HFFc6 (cell line): ENCODE measurements at places on chromosomes 1 and 21. TPM values are rescaled to one million over a fixed set of nuclear protein-coding genes. Genes with fewer than 3 reads are reported as not detected.

IL22RA1 gene
- not detected in 3 replicates for total RNA-seq

OLIG1 gene
- total RNA-seq = not detected in 3 replicates

PRAMEF1 gene
- total RNA-seq = not detected in 3 replicates

BEND5 gene
- not detected in 3 replicates for total RNA-seq

AIDA gene
- total RNA-seq = 98.6 to 114 TPM (median 112 TPM) in 3 replicates

CAPN8 gene
- not detected in 2 replicates for total RNA-seq

KIF26B gene
- total RNA-seq = 5.0 to 7.3 TPM (median 5.7 TPM) in 3 replicates

SNAPIN gene
- total RNA-seq = 42.0 to 45.6 TPM (median 42.1 TPM) in 3 replicates

DNA sequence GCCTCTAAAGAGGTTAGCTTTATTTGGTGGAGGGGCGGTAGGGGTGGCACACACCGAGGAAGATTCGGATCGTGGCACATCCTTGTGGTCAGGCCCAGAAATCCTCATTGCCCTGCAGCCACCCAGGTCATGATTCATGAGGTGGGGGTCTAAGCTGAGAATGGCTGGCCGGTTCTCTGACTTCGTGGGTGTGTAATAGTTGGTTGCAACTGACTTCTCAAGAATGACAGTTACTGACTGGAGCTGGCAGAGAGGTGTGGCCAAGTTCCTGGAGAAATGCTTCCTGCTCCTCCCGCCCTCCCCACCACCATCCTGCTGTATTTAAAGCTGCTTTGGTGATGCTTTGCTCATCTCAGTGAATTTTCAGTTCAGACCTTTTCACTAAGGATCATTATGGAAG lies 198.6 kb downstream of the KIF26B start:
- H3K4me1 ChIP-seq = peaks cover 10% of the 10 kb centered on the region
- no peak overlapping the region for H3K4me3 ChIP-seq
- H3K36me3 ChIP-seq = no peaks in the 10 kb centered on the region
- DNase-seq = no peak
- H3K27ac ChIP-seq = no peak overlapping the region

DNA sequence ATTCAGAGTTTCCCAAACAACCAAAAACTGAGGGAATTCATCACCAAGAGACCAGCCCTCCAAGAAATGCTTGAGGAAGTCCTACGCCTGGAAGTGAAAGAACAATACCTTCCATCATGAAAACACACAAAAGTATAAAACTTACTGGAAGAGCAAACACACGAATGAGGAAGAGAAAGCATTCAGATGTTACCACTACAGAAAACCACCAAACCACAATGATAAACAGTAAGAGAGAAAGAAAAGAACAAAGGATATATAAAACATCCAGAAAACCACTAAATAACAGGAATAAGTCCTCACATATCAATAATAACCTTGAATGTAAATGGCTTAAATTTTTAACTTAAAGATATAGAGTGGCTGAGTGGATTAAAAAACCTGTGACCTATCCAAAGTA lies 58.5 kb upstream of the BCL10 start:
- peaks cover 96% of the 10 kb centered on the region for H3K4me1 ChIP-seq
- peak overlapping the region; percentile 75 for H3K27ac ChIP-seq
- peaks cover 17% of the 10 kb centered on the region for H3K27me3 ChIP-seq
- peak overlapping the region; percentile 37 for H3K4me3 ChIP-seq
- no peak for DNase-seq

DNA sequence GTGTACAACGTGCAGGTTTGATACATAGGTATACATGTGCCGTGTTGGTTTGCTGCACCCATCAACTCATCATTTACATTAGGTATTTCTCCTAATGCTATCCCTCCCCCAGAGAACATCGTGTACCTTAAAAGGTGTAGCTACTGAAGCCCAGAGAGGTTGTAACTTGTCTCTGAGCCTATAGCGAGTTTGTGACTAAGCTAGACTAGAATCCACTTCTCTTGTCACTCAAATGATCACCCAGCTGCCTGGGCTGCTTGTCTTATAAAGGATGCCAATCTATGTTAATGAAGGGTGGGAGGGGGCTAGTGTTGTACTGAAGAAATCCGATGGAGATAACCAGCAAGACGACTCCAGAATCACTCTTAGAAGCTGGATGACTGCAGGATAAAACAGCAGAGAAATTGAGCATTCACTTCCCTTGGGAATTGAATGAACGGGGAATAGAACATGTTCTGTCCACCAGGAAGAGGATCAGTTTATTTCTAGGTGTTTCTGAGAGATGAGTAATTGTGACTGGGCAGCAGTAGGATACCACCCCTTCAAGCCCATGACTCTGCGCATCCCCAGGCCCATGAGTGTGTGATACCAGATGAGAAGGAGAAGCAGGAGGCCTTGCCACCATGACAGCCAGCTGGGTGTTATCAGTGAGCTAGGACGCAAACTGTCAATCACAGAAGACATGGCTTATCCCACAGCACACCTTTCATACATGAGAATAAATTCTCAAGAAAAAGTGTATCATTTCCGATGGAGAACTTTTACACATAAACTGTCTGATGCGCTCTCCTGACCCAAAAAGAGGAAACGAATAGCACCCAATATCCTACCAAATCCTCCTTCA lies 390.4 kb downstream of the NTNG1 start:
- no peaks in the 10 kb centered on the region; the same call in 1 of the 2 replicates for H3K27me3 ChIP-seq
- no peak overlapping the region for H3K27ac ChIP-seq
- no peaks in the 10 kb centered on the region for H3K4me1 ChIP-seq
- no peaks in the 10 kb centered on the region for H3K36me3 ChIP-seq
- no peak for DNase-seq
- no peak overlapping the region for H3K4me3 ChIP-seq

DNA sequence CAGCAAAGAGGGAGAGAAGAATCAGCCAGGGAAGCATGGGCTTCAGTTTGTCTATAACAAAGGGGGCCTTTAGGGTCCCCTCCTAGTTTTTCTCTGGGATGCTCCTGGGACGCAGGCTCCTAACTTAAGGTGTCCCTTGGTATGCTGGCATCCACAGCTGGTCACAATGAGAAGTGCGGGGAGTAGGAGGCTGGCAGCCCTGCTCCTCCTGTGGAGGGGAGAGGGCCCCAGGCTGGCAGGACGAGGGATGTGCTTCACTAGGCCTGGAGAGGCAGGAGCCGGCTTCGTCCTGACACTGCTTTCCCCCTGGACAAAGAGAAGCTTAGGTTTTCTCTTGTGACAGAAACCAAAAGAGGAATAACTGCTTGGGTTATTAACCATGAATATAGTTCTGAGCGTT lies 67.6 kb downstream of the NENF start:
- no peak overlapping the region for H3K4me3 ChIP-seq
- peaks cover 12% of the 10 kb centered on the region for H3K4me1 ChIP-seq
- no peak overlapping the region for H3K27ac ChIP-seq
- no peaks in the 10 kb centered on the region for H3K36me3 ChIP-seq

DNA sequence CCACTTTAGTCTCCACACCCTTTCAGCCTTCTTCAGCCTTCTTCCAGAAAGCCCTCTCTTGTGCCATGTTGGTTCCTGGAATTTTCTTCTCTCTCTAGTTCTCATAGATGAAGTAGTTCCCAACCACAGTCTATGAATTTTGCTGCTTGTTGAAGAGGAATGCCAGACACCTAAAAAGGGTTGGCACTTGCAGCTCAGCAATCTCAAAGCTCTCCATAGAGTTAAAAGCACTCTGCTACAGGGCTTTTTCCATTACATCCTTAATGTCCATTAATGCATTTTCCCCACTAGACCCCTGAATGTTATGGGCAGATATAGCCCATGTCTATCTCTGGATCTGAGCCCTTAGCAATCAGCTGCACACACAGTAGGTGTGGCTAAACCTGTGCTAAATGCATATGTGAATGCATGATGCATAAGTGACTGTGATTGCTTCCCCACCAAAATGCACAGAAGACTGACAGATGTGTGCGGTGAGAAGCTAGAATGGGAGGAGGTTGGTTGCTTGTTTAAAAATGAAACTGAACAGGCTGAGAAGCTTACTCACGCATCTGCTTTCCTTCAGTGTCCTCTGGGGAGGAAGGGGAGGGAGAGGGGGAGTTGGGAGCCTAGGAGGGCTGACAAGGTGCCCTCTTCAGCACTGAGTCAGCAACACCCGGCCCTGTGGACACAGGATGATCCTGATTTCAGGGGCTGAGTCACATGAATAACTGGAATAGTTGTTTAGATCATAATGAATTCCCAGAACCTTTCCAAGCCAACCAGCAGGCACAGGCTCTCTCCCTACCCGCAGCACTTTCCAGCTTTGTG lies 146.1 kb upstream of the FGGY start:
- H3K27ac ChIP-seq = peak overlapping the region; percentile 96
- H3K27me3 ChIP-seq = peaks cover 3% of the 10 kb centered on the region; the same call in 1 of the 2 replicates
- peak; percentile 98 for DNase-seq
- H3K4me3 ChIP-seq = peak overlapping the region; percentile 84
- H3K36me3 ChIP-seq = peaks cover 7% of the 10 kb centered on the region; the same call in 1 of the 2 replicates
- peaks cover 89% of the 10 kb centered on the region for H3K4me1 ChIP-seq

GRCh38 chr1:219784660-219785381 lies 143.5 kb downstream of the SLC30A10 start:
- no peak for DNase-seq
- no peak overlapping the region for H3K27ac ChIP-seq
- peaks cover 4% of the 10 kb centered on the region; the same call in 1 of the 2 replicates for H3K36me3 ChIP-seq
- no peaks in the 10 kb centered on the region; the same call in 1 of the 2 replicates for H3K27me3 ChIP-seq
- no peaks in the 10 kb centered on the region for H3K4me1 ChIP-seq
- H3K4me3 ChIP-seq = no peak overlapping the region

- H3K36me3 ChIP-seq = no peaks in the 10 kb centered on the region; the same call in 1 of the 2 replicates
- DNase-seq = no peak
- peak overlapping the region; percentile 89 for H3K27ac ChIP-seq
- peaks cover 30% of the 10 kb centered on the region for H3K4me1 ChIP-seq
- no peaks in the 10 kb centered on the region for H3K27me3 ChIP-seq
Observed at GRCh38 chr1:39104158-39105060, 78.3 kb downstream of the NDUFS5 start.

DNA sequence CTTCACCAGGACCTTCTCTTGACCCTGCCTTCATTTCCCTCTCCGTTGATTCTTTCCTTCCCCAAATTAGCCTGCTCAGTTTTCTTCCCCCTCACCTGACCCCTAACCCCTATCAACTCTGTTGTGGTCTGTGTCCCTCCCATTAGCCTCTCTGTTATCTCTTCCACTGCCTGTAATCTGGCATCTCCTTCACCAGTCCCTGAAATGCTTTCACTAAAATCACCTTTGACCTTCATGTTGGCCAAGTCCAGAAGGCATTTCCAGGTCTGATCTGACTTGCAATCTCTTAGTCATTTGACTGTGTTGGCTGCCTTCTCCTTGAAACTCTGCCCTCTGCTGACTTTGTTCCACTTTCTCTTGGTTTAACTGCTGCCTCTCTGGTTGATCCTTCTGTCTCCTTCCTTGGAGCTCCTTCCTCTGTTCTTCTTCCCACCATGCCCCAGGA lies 28.2 kb downstream of the ATP8B2 start:
- peak; percentile 74 for DNase-seq
- peaks cover 9% of the 10 kb centered on the region; the same call in 1 of the 2 replicates for H3K36me3 ChIP-seq
- peak overlapping the region; percentile 25; the same call in 1 of the 2 replicates for H3K27ac ChIP-seq
- no peaks in the 10 kb centered on the region; the same call in none of the 2 replicates for H3K27me3 ChIP-seq
- peaks cover 21% of the 10 kb centered on the region for H3K4me1 ChIP-seq

DNA sequence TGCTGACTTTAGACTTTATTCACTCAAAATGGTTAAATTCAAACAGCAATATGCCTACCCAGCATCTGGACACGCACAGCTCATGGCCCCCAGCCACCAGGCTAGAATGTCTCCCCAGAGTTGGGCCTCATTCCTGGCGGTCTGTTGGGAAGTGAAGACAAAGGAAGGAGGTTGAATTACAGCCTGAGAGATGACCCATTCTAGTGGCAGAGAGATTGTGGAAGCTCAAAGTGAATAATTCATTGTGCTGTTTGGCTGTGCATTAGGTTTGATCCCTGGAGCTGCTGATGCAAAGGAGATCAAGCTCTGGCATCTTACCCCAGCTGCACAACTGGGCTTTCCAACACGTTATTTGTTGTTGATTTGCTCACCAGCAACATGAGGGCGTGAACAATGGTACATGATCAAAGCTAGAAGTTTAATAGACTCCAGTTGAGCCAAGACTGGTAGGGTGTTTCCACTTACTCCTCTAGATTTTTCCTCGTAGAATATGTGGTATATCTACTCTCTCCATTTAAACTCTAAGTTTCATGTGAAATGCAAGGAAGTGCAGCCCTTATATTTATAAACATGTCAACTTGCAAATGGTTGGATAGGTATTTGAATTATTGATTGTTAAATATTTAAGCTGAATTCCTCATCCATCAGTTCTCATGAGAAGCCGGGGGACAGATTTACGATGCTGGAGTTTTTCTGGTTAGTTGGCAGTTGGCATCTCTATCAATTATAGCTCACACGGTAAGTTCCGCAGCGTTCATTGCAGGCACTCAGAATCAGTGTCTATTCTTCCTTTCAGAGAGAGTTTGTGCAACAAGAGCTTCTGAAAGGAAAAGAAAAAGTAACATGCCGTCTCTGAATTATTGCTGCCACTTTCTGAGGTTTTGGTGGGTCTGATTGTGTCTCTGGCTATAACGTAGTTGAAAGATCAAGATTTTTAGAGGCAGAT lies 222.7 kb downstream of the TM2D1 start:
- no peaks in the 10 kb centered on the region for H3K36me3 ChIP-seq
- H3K4me3 ChIP-seq = no peak overlapping the region
- peaks cover 14% of the 10 kb centered on the region for H3K4me1 ChIP-seq
- DNase-seq = no peak
- H3K27me3 ChIP-seq = peaks cover 9% of the 10 kb centered on the region
- no peak overlapping the region for H3K27ac ChIP-seq

DNA sequence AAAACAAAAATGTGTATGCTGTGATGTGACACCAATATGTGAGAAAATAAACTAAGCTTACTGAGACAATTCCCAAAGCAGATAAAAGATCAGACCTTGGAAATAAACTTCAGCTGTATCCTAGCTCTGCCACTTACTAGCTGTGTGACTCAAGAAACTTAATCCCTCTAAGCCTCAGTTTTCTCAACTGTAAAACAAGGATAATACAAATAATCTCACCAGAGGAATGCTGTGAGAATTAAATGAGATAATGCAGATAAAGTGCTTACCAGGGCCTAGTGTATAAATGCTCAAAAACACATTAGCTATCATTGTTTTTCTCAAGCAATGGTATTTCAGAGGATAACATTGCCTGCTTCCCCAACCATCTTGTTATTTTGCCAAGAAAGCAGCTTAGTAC lies 2.1 kb downstream of the HEATR1 start:
- no peak overlapping the region for H3K27ac ChIP-seq
- DNase-seq = no peak
- no peaks in the 10 kb centered on the region; the same call in none of the 2 replicates for H3K27me3 ChIP-seq
- peaks cover 10% of the 10 kb centered on the region for H3K36me3 ChIP-seq
- 0 out of 2 replicates have a peak overlapping the region, but pooled peaks have one; percentile 99 for H3K4me3 ChIP-seq
- H3K4me1 ChIP-seq = peaks cover 16% of the 10 kb centered on the region

DNA sequence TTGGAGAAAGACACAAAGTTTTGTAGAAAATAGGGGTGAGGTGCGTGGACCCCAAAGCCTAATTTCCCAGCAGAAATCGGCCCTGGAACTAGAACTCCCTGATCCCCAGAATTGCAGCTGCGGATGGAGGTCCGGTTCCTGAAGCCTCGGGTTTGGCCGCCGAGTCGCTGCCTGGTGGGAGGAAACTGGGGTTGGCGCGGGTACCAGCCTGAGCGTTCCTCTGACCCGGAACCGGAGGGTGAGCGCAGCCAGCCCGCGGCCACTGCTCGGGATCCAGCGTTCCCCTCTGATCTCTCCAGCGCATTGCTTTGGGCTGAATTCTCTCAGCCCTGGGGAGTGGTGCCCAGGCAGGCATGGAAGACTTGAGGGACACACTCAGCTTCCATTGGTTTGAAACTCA lies 1.6 kb downstream of the ST6GALNAC5 start:
- no peak for DNase-seq
- 0 out of 2 replicates have a peak, but pooled peaks cover 5% of the 10 kb centered on the region for H3K36me3 ChIP-seq
- H3K27me3 ChIP-seq = peaks cover 19% of the 10 kb centered on the region
- peak overlapping the region; percentile 84; the same call in 1 of the 2 replicates for H3K4me3 ChIP-seq
